ENCODE measurements at places on chromosomes 3 and 15. TPM values are rescaled to one million over a fixed set of nuclear protein-coding genes. Genes with fewer than 3 reads are reported as not detected.

Gene SIAH2
- 73.7 TPM for total RNA-seq

Gene GPX1
- total RNA-seq = 22.9 TPM

Gene RHOV
- total RNA-seq = 0.36 TPM

Gene GPR149
- not detected for total RNA-seq

Gene SLC9C1
- not detected for total RNA-seq

Gene NR2E3
- not detected for total RNA-seq

Gene GOLGA6L22
- not detected for total RNA-seq

Gene EBLN2
- total RNA-seq = 16.0 TPM

Gene NOX5
- not detected for total RNA-seq

Gene SCAANT1
- total RNA-seq = 2.1 TPM

GRCh38 chr3:66475386-66476020 is 25.3 kb downstream of the LRIG1 start:
- no peak for DNase-seq

GRCh38 chr15:42741710-42742109 is 4.8 kb upstream of the CDAN1 start:
- DNase-seq = no peak

- no peak for DNase-seq
Observed at GRCh38 chr3:72018343-72018984, 233.5 kb upstream of the PROK2 start.

GRCh38 chr3:138389841-138390581 is 41.6 kb downstream of the MRAS start:
- no peak for DNase-seq

GRCh38 chr3:114418107-114418506 is 124.3 kb downstream of the TIGIT start:
- no peak for DNase-seq

DNA sequence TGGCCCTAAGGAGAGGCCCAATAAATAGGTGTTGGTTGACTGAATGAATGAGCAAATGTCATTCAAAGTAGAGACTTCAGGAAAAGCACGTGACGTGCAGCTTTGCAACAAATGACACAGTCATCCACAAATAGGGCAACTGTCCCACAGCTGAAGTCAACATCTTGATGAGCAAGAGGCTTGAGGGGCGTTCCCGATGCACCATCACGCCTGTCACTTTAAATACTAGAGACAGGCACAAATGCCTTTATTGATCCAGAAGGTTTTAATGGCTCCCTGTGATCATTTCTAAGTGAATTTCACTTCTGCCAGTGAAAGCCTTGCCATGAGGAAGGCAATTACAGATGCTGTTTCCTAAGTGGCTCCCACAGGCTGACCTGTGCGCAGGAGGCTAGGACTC is 43.6 kb downstream of the ABTB1 start:
- no peak for DNase-seq

GRCh38 chr15:89144491-89144890 is 56.2 kb downstream of the ABHD2 start:
- DNase-seq = no peak

- DNase-seq = no peak
Observed at GRCh38 chr3:193556841-193557240, 2.1 kb upstream of the ATP13A4 start.

GRCh38 chr3:45204136-45204535 is 22.0 kb downstream of the TMEM158 start:
- no peak for DNase-seq

- no peak for DNase-seq
Observed at GRCh38 chr3:75001330-75001729, 386.9 kb upstream of the CNTN3 start.

DNA sequence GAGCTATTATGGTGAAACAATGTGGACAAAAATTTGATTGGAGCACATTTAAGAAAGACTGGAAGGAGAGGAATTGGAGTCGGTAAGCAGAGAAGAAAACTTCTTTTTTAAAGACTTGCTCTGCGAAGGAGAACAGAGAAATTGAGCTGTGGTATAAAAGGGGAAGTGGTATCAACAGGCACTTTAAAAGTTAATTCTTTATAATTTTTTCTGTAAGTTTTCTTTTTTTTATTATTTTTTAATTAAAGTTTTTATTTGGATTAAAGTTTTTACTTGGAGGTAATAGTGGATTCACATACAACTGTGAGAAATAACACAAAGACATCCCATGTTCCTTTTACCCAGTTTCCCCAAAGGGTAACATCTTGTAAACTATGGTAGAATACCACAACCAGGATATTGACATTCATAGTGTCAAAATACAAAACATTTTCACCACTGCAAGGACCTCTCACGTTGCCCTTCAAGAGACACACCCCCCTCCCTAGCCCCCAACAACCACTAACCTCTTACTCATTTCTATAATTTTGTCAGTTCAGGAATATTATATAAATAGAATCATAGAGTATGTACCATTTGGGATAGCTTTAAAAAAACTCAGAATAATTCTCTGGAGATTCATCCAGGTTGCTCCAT is 33.8 kb upstream of the XIRP1 start:
- no peak for DNase-seq

- peak; percentile 10 for DNase-seq
Observed at GRCh38 chr3:68997887-68998286, 15.6 kb downstream of the EOGT start.

DNA sequence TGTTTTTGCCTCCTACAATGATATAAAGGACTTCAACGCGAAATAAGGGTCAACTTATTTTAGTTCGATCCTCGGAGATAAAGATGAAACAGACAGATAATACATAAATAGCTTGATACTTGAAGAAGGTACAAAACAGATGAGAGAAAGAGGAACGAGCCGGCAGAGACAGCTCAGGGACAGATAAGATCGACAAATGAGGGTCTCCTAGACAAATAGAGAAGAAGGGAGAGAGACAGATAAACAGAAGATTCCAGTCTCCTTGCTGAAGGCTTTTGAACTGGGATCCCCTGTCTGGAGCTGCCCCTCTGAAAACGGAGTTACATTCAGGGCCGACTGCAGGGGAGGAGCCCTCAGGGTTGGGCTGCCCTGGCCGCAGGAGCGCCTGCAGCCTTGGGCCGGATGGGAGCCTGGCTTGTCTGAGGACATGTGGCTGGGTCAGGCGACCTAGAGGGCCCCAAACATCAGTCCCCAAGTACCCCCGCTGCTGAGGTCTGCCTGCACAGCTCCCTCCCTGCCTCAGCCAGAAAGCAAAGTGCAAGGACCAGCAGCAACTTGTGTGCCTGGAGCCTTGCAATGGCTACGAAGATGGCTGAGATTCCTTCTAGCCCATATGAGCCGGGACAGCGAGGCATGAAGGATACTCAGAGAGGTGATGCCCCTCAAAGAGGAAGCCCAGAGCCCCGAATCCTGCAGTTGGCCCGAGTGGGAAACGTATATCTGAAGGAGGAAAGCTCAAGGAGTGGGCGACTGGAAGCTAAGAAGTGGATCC is 926 bp upstream of the SKOR1 start:
- no peak for DNase-seq
